ENCODE measurements at places on chromosomes 5 and 9.
A peak's percentile ranks its signal among the peaks of the same experiment; 100 is the strongest.

DNA sequence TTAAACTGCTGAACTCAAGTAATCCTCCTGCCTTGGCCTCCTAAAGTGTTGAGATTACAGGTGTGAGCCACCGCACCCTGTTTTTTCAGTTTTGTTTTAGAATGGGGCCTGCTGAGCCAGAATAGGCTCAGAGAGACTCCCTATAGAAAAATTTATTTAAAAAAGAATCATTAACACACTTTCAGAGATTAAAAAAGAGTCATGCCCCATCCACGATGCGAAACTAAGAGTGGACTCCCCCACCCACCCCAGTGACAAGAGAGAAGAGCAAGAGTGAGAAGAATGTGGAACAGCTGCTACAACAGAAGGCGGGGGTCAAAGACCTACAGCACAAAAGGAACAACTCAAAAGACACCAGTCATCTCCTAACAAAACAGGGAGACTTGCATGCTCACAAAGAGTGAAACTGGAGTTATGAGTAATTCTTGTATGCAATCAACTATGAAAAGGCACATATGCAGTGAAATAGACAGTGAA, 47.2 kb downstream of the GLDC start:
- no peak for DNase-seq

GRCh38 chr5:168990679-168991078, 310.3 kb downstream of the SLIT3 start:
- DNase-seq: no peak

GRCh38 chr5:133947431-133947841, 21.0 kb downstream of the C5orf15 start:
- no peak for DNase-seq

GRCh38 chr5:82721087-82721410, 356.1 kb downstream of the TMEM167A start:
- no peak for DNase-seq

DNA sequence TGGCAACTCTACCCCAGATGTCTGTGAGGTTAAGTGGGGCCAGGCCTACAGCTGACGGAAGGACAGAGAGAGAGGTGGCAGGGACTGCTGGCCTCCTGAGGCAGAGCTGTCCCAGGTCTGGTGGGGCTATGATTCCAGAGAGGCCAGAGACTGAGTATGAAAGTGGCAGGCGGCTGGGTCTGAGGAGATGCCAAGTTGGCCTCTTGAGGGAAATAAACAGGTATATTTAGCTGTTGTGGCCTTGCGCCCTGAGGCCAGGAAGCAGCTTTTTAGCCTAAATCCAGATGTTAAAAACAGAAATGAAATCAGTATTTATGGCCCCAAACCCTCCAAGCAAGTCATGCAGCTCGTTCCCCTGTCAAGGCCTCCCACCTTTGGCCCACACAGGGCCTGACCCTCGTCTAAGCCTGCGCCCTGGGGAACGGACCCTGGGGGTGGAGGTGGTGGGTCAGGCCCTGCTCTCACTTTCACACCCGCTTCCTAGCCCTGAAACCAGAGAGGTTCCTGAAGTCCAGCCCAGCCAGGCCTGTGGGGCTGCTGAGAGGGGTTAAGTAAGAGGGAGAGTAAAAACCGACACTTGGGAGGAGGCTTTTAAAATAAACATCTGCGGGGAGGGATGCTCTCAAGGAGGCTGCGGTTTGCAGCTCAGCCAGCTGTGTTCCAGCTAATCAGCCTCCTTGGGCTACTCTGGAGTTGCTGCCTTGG, 18.7 kb downstream of the PCDHGC5 start:
- DNase-seq: no peak

- peak; percentile 71 for DNase-seq
These were observed 54.9 kb downstream of the NDST1 start for GRCh38 chr5:150562832-150563231.

DNA sequence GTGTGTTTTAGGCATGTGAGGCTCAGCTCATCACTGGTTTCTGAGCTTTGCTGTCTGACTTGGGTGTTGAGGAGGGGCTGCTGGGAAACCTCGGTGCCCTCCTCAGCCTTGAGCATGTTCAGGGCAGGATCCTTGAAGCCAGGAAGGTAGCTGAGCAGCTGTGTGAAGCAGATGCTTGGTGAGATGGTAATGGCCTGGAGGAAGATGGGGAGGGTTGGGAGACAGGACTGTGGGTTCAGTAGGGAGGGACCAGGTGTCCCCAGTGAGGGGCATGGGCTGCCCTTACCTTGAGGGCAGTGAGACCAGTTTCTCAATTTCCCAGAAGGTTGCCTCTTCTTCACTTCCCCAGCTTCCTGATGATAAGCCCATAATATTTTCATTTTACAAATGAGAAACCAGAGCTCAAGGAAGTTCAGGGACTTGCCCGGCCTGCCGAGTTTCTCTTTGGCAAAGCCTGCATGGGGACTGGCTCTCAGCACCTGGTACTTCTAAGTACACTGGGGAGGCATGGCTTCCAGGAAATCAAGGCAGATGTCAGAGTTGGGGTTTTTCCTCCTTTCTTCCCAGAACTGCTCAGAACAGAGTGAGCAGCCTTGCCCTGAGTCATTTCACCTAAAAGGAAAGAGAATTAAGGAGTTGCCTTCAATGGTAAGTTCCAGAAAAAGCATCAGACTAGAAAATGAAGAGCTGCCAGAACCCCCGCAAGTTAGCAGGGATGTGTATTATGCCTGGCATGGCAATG, 225.7 kb downstream of the MAST4 start:
- no peak for DNase-seq

- DNase-seq: no peak
These were observed 185.6 kb downstream of the EFNA5 start for GRCh38 chr5:107485184-107485583.

GRCh38 chr9:4226331-4227250, 73.3 kb downstream of the GLIS3 start:
- DNase-seq: peak; percentile 4

DNA sequence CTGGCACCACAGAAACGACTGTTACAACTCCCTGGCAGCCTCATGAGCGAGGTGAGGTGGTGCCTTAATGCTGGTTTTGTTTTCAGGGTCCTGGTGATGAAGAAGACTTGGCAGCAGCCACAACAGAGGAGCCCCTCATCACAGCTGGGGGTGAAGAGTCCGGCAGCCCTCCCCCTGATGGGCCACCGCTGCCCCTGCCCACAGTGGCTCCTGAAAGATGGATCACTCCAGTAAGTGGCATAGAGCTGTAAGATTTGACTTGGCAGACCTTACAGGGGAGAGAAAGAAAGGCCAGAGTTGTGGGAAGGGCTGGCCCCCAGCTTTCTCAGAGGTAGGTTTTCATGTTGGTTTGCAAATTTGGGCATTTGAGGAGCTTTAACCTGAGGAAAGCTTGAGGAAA, 72.2 kb downstream of the COL15A1 start:
- no peak for DNase-seq

DNA sequence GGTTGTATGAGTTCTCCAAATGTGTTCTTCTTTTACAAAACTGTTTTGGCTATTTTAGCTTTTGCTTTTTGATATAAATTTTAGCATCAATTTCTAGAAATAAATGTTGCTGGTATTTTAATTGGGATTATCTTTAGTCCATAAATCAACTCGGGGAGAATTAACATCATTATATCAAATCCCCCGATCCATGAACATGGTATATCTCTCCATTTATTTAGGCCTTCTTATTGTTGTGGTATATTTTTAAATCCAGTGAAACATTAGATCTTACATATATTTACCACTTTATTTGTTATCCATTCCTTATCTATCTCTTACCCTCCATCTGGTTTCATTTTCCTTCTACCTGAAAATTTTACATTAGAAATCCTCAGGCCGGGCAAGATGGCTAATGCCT, 7.3 kb upstream of the CDKN2AIPNL start:
- no peak for DNase-seq

GRCh38 chr5:37435261-37435660, 56.1 kb downstream of the WDR70 start:
- no peak for DNase-seq

DNA sequence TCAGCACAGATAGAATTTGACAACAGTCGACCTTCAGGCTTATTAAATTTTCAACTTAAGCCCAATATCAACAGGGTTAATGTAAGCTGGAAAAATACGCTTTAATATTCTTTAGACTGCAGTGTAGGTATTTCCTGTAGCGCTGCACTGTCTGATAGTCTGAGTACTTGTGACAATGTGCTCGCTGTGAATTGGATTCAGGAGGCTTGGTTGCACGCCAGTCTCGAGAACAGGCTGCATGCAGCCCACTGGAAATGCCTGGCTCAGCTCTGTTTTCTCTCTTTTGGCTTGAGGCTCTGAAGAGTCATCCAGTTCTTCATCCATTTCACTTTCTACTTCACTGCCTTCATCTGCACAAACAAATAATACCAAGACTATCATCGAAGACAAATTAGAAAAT, 300.9 kb downstream of the RFX3 start:
- no peak for DNase-seq

DNA sequence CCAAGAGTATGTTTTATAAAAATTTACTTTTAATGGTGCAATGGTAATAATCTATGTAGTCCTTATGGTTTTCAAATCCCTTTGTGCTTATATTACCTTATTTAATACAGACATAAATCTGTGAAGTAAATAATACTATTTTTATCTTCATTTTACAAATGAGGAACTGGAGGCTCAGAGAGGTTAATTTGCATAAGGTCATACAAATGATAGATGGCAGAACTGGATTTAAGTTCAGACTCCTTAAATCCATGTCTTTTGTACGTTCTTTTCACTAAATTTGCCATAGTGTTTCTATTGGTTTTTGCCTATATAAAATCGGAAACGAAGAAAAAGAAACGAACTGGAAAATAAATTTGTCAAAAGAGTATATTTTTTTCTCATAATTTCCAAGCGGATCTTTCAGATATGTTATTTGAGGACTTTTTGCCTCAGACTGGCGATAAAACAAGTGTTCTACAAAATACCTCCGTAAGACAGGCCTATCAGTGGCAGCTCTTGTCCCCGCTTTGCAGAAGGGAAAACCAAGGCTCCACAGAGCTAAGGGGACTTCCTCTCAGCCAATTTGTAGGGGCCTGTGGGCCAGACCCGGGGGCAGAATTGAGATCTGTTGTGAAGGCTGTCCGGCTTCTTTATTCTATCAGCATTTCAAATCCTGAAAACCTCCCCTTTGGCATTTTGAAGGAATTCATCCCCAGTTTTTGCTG, 1.1 kb upstream of the TNFAIP8 start:
- DNase-seq: no peak

DNA sequence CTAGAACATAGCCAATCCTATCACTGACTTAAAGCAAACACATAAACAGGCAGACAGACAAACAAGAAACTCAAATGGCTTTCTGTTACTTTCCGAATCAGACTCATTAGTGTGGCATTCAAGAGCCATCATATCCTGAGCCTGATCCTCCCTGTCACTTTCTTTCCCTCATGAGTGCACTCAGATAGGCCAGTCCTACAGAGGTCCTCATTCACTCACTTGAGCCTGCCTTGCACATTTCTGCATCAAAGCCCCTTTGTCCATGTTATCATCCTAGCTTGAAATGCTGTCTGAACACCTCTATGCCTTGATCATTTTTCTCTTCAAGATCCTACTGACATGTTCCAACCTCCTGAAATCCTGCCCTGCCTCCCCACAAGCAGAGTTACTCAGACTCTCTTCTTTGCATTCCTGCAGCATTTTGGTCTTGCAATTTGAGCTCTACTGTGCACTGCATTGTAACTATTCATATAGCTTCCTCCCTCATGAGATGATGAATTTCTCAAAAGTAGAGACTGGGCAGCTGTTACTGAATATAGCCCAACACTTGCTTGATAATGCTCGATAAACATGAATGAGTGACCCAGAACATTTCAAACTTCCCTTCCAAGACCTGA, 126.9 kb downstream of the PALM2AKAP2 start:
- DNase-seq: no peak

DNA sequence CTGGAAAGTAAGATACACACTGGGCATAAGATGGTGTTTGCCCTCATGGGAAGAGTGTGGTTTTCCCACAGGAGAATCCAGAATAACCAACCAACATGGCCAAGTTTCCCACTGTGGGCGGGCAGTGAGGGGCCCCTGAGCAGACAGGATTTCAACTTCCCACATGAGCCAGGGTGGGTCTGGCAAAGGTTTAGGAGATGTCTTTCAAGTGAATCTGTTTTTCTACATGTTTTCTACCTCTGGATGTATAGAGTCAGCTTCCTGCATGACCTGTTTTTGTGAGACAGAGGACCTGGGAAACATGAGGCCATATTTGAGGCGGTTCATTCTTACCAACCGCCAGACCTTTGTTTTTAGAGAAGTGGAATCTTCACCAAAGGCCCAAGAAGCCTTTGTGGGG, 100.5 kb downstream of the TLE4 start:
- no peak for DNase-seq

- DNase-seq: no peak
These were observed 72.5 kb upstream of the RASA1 start for GRCh38 chr5:87195104-87195591.

GRCh38 chr5:169649486-169649885, 12.4 kb downstream of the DOCK2 start:
- no peak for DNase-seq

DNA sequence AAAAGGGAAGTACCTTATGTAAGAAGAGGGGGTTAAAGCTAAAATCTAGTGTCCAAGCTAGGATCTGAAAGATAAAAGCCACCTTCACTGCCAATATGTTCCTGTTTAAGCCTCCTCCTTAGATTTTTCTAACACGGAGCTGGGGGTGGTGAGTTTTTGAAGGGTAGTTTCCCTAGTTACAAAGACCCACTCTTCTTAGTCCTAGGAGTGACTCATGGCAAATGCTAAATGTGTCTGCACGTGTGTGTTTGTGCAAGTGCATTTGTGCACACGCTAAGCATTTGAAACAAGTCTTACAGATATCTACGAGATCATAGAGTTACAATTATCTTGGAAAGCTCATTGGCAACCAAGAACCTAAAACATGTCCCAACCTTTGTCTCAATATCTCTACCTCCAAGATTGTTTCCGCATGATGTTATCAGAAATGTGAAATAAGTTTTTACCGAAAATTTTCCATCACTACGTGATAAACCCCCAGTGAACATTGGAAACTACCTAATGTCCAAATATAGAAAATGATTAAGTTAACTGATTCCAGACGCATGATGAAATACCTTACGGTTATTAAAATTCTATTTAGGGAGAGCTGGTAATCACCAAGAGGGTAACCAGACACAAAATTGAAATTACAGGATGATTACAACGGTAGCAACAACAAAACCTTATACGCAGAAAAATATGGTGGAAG, 78.0 kb upstream of the HRH2 start:
- no peak for DNase-seq

DNA sequence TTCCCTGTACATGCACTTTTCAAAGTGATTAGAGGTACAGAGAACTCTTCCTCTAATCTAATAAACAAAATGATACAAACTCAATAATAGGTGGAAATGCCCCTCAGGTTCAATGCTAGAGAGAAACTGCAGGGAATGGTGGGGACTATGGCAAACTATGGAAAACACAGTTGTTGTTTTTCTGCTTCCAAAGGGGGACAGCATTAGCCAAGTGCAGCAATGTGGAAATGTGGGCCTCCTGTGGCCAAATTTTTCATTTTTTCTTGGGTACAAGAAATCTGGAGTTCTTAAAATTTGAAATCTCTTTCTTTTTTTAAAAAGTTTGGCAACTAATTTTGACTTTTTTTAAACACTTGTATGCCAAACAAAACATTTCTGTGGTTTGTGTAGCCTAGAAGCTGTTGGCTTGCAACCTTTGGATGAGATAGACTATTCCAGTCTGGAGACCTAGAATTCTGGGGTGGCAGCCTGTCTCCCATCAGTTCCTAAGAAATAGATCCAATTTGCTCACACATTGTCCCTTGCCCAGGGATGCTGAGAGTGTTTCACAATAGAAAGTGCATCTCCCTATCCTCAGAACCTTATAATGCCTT, 218.6 kb downstream of the PAPPA start:
- no peak for DNase-seq
